MCF 10A (cell line): ENCODE measurements at places on chromosomes 2 and 18. TPM values are rescaled to one million over a fixed set of nuclear protein-coding genes. Genes with fewer than 3 reads are reported as not detected.
A peak's percentile ranks its signal among the peaks of the same experiment; 100 is the strongest.

GRCh38 chr18:60134806-60135205, 235.0 kb downstream of the PMAIP1 start:
- no peak for DNase-seq

DNA sequence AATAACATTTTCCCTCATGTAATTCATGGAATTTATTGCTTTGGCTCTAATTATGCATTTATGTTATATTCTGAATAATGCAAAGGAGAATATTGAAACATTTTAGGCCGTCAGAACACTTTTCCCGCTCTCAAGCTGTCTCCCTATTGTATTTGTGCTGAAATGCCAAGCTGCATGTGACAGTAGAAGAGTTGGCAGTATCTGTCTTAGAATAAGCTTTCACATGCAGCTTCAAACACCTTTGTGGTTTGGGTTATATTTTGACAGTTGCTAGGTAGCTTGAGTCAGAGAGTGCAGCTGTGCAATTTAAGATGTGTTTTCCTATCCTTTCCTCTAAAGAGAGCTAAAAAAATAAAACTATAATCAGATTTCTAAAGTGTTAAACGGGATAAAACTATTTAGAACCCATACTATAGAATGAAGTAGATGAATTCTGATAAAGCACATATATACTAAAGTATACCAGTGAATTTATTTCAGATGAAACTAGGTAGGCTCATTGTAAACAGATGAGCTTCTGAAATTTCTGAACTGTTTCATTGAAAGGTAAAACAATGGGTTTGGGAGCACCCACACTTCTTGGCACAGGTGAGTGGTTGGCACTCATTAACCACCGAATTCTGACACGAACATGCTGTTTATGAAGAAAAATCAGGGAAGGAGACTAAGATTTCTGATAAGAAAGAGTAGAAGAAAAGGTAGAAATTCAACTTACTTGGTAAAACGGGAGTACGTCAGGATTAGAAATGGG, 43.4 kb downstream of the PLCL1 start:
- no peak for DNase-seq

- no peak for DNase-seq
These were observed 60.6 kb downstream of the DAW1 start for GRCh38 chr2:227932001-227932400.

GRCh38 chr2:11103984-11104793, 51.1 kb upstream of the SLC66A3 start:
- no peak for DNase-seq

- no peak for DNase-seq
These were observed 2176.3 kb upstream of the CELF4 start for GRCh38 chr18:39741755-39742466.

- peak; percentile 89 for DNase-seq
These were observed 46.7 kb downstream of the NDUFA10 start for GRCh38 chr2:239978411-239978810.

DNA sequence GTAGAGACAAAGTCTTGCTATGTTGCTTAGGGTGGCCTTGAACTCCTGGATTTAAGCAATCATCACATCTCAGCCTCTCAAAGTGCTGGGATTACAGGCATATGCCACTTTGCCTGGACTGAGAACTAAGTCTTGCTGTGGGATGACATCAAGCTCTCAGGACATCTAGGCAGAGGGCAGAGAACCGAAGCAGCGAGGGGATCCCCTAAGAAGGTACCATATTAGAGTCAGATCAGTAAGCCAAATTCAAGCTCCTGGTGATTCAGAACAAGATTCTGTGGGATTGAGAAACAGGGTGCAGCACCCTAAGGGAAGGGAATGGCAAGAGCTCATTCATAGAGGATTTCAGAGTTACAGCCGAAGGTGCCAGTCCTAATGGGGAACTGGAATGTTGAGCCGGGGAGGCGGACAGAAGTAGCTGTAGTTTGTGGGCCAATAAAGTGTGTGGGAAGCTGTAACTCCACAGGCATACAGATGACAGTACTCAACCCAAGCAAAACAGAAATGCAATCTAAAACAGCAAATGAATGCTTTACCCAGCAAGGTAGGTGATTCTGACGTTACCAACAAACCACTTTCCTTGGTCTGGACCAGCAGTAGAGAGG, 30.9 kb downstream of the EPHA4 start:
- no peak for DNase-seq

- no peak for DNase-seq
These were observed 294.5 kb downstream of the CCDC178 start for GRCh38 chr18:33146014-33146413.

DNA sequence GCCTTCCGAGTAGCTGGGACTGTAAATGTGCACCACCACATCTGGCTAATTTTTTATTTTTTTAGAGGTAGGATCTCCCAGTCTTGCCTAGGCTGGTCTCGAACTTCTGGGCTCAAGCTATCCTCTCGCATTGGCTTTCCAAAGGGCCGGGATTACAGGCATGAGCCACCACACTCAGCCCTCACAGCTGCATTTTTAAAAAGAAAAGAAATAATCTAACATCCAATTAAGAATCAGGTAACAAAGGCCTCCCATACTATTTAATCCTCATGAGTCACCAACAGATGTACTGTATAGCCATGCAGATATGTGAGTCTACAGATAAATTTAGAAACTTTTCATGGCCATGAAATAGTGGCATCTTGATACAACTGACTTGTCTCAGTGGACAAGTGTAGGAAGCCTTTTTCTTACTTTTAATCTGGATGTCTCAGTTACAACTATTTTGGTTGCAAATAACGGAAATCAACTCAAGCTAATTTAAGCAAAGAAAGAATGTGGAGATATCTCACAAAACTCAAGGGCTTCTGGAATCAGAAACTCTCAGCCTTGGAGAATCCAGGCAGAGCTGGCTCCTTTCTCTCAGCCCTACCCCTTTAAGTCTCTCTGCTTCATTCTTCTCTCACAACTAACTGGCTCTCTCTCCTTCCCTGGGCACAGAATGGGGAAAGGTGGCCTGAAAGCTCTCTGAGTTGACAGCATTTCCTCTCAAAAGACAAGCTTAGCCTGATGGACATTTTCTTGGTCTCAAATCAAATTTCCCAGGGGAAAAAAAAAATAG, 12.8 kb upstream of the PPM1B start:
- no peak for DNase-seq

DNA sequence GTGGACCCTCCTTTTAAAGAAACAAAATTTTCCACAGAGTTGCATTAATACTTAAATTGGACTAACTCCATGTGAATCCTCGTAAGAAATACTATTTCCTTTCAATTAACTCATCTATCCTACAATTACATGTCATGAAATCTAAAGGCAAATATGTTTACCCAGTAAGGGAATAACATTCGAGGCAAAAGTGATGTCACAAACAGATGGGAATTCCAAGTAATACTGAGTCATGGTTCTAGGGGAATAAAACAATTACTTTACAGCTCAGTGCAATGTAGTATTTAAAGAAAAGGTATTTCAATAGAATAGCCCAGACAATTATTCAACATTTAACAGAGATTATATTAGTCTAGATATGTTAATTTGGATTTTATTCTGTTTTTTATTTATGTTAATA, 205.8 kb downstream of the ZNF385B start:
- DNase-seq = peak; percentile 33

DNA sequence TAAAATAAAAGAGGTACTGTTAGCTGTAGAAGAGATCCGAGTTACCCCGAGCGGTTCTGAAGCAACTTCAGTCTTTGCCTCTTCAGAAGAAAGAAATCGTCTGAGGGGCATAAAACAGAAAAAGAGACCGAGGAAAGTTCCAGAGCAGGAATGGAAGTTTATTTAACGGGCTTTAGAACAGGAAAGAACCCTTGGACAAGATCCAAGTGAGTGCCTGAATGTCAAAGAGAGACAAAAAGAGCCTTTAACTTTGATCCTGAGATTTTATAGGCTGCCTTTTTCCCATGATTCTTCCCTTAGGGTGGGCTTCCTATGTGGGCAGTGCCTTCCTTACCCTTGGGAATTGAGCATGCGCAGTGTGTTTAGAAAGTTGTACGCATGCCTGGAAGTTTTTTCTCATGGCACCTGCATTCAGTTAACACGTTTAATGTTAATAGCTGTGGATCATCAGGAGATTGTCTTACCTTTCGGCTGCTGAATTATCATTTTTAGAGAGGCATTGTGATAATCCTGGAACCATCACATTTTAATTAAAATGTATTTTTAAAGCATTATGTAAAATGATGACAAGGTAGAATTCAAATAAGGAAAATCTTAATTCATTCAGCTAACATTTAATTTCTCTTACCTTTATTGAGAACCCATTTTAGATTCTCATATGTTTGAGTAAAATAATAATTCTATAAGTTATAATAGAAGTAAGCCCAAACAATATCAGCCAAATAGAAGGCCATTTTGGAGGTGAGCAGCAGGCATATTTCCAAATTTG, 269.5 kb upstream of the ZSWIM2 start:
- no peak for DNase-seq

GRCh38 chr2:127508631-127509034, 17.7 kb downstream of the IWS1 start:
- peak; percentile 98 for DNase-seq

GRCh38 chr18:46736135-46736534, 20.7 kb downstream of the ST8SIA5 start:
- no peak for DNase-seq

GRCh38 chr2:45761635-45762034, 110.2 kb downstream of the PRKCE start:
- no peak for DNase-seq

DNA sequence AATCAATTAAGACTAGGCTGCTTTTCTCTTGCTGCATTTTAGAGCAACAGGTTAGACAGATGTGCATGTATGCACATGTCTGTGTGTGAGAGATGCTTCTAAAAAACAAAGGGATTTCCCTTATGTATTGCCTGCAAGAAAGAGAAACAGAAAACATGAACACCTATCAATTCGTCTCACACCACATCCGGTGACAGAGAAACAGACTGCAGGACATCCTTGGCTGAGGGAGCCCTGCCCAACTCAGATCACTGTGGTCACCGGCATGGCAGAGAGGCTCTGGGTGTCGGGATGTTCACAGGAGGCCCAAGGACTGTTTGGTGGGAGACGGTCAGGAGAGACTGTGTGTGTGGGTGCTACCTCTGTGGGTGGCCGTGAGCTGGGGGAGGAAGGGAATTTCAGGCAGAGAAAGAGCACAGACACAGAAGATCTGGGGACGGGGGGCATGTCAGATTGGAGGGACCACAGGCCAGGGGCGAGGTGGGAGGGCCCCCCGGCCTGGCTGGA, 24.9 kb downstream of the FHL2 start:
- DNase-seq = no peak

DNA sequence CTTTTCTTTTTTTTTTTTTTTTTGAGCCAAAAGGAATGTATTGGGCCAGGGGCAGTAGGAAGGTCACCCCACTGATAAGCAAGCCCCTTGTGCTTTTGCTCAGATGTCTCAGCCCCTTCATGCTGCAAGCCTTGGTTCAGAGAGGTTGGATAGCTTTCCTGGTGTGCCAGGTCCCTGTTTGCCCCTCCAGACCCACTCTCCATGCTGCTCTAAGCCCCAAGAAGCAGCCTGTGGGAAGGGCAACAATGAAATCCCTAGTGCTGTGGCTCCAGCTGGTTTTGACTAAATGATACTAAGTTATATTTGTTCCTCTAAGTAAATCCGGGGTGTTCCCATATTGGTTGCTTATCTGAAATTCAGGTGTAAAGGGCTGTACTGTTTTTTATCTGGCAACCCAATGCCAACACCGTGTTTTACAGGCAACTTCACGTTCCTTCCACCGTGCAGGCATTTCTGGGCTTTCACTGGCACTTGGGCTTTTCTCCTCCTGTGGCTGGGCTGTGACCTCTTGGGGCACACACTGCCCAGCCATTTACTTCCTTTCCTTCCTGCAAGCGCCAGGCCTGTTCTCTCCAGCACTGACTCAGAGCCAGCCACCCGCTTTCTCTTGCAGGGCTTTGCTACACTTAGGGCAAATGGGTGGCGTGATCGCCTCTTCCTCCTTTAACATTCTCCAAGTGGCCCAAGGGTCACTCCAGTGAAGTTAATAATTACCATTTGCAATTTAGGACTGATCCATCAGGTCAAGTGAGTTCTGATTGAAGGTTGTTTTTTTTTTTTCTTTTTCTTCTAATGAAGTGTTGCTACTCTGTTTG, 21.6 kb downstream of the MERTK start:
- no peak for DNase-seq

GRCh38 chr18:58768293-58768974, 96.2 kb upstream of the ZNF532 start:
- peak; percentile 91 for DNase-seq

DNA sequence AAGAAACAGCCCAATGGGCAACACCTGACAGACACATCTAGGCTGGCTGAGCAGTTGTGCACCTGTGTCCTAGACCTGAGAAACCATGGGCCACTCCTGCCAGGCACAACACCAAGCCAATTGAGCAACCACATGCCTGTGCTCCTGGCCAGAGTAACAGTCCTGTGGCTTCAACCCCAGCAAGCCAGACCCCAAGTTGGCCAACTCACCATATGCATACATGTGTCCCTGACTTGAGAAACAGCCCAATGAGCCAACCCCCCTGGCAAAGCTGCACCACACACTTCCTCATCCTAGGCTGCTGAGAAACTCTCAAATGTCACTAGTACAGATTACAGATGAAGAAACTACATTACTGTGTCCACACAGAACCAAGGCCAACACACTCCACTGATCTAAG, 36.6 kb downstream of the USP34 start:
- DNase-seq = peak; percentile 12

GRCh38 chr2:113005030-113005509, at the start of gene IL36A:
Gene IL36A, plus strand, starts transcription at chr2:113005459. Its CDS starts 413 bp downstream, at chr2:113005872.
- no peak for DNase-seq

DNA sequence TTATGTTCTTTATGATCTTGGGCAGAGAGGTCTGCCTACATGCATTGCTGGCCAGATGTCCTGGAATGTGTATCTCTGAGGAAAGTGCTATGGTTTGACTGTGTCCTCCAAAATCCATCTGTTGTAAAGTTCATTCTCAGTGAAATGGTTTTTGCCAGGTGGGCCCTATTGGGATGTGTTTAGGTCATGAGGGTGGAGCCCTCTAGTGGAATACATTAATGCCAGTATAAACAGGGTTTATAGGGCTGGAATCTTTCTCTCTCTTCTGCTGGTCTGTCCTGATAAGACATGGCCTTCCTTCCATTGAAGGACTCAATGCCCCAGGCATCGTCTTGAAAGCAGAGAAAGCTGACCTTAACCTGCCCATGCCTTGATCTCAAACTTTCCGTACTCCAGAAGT, 258.5 kb downstream of the RPIA start:
- DNase-seq = peak; percentile 23

- peak; percentile 46 for DNase-seq
These were observed 1.2 kb downstream of the BMPR2 start for GRCh38 chr2:202377207-202377761.

GRCh38 chr2:8533923-8534322, 147.9 kb upstream of the ID2 start:
- no peak for DNase-seq

GRCh38 chr2:224466304-224466895, 64.5 kb upstream of the FAM124B start:
- no peak for DNase-seq

- DNase-seq = no peak
These were observed 13.1 kb downstream of the STARD7 start for GRCh38 chr2:96195410-96196066.

The VWA3B gene
- total RNA-seq = not detected in 2 replicates

The CD207 gene
- total RNA-seq = not detected in 2 replicates

The GCG gene
- not detected in 2 replicates for total RNA-seq

The GBX2 gene
- not detected in 2 replicates for total RNA-seq

The ABCG8 gene
- total RNA-seq = not detected in 2 replicates

The GAD1 gene
- 1.6 and 2.5 TPM in 2 replicates for total RNA-seq

The DYNC1I2 gene
- total RNA-seq = 77.7 and 82.7 TPM in 2 replicates

The TTR gene
- total RNA-seq = not detected in 2 replicates

The C2orf72 gene
- not detected in 2 replicates for total RNA-seq

The LAMA3 gene
- total RNA-seq = 269 and 371 TPM in 2 replicates

The FMNL2 gene
- 72.9 and 76.5 TPM in 2 replicates for total RNA-seq

The RUFY4 gene
- not detected in 2 replicates for total RNA-seq

The C1QL2 gene
- total RNA-seq = not detected in 2 replicates

The OTOS gene
- not detected in 2 replicates for total RNA-seq

The CHRND gene
- not detected in 2 replicates for total RNA-seq

The CNGA3 gene
- not detected in 2 replicates for total RNA-seq
